Stimulated activated naive B cell treated with anti-CD40 and anti-IgM and Interleukin-4, amounts not matched to agents 10 μg/mL and 1 μg/mL and 100 μg/mL, for 72 hours (primary cell): ENCODE measurements at places on chromosomes 12 and 14.

DNA sequence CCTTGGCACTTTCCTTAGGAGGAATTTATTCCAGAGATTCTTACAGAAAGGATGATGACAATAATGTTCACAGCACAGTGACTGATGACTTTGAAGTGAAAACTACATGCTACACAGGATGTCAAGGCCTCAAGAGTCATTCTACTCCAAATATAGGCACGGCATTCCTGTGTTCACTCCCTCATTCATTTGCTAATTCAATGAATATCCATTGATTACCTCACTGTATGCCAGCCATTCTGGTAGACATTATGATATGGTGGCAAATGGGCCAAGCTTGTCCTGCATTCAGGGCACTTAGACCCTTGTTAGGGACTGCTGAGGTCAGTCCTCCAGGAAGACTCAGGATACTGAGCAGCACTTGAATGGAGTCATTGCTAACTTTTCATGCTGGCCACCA lies 48.0 kb downstream of the FOXN4 start:
- DNase-seq = no peak

- peak; percentile 51 for DNase-seq
Observed at GRCh38 chr14:69675877-69676416, 64.6 kb downstream of the SUSD6 start.

GRCh38 chr12:119634743-119635142 lies 33.2 kb upstream of the PRKAB1 start:
- no peak for DNase-seq

DNA sequence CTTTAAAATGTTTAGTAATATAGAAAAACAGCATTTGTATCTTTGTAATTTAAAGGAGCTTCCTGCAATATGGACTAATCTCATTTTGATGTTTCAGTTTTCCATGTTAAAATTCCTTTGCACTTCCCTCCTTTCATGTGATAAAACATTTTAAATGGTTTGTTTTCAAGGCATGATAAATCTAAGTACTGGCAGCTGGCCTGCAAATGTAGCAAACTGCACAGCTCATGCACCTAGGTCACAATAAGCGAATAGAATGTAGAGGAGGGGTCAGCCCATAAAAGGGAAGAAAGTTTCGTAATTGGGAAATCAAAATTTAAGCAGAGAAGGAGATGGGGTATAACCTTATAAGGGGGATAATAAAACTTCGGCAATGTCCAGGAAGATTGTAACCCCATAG lies 80.0 kb upstream of the KCNH3 start:
- no peak for DNase-seq

DNA sequence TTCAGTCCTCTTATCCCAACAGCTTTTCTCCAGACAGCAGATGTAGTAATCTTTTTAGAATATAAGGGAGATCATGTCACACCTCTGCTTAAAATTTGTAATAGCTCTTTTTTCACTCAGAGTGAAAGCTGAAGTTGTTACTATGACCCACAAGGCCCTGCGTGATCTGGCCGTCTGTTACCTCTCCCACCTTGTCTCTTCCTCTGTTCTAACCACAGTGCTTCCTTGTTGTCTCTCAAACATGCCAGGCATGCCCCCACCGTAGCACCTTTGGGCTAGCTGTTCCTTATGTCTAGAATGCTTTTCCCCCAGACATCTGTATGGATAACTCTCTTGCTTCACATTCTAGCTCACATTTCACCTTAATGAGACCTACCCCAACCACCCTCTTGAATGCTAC lies 6.5 kb downstream of the NECAP1 start:
- DNase-seq = no peak

- DNase-seq = peak; percentile 27
Observed at GRCh38 chr12:14111230-14111865, 129.9 kb upstream of the GRIN2B start.

DNA sequence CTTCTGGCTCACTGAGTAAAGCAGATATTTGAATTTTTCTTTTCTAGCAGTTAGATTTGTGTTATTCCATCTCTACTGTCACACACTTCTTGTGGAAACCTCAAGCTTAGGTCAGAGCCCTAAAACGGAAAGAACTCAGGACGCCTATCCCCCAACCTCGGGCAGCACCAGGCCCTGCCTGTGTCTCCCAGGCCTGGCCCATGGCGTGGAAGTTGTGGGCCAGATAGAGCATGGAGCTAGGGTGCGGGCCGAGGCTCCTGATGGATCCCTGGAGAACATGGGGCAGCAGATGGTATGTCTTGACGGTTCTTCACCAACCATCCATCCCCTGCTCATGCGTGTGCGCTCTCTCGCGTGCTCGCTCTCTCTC lies 20.6 kb downstream of the P2RX4 start:
- no peak for DNase-seq

GRCh38 chr12:28767836-28768348 lies 381.2 kb upstream of the FAR2 start:
- no peak for DNase-seq

GRCh38 chr12:70576341-70577282 lies 60.6 kb downstream of the PTPRB start:
- no peak for DNase-seq

- peak; percentile 73 for DNase-seq
Observed at GRCh38 chr12:94207849-94208621, 59.7 kb downstream of the PLXNC1 start.

- no peak for DNase-seq
Observed at GRCh38 chr12:97482143-97482693, 19.6 kb downstream of the RMST start.

- no peak for DNase-seq
Observed at GRCh38 chr12:92462049-92462448, 240.7 kb upstream of the PLEKHG7 start.

DNA sequence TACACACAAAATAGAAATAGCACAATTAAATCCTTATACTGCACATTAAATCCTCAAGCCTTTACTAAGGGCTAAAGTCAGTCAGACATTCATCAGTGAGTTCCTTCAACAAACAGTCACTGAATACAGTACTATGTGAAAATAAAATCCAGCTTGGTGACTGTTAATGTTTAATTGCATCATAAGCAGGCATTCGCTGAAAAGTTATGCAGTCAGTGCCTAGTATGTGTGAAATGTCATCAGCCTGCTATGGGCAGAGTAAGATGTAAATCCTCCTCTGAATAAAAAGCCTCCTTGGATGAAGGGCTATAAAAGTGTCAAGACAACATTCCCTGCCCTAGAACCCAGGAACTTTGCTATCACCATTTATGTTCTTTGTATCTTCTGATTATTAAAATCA lies 116.4 kb downstream of the PRICKLE1 start:
- DNase-seq = no peak

DNA sequence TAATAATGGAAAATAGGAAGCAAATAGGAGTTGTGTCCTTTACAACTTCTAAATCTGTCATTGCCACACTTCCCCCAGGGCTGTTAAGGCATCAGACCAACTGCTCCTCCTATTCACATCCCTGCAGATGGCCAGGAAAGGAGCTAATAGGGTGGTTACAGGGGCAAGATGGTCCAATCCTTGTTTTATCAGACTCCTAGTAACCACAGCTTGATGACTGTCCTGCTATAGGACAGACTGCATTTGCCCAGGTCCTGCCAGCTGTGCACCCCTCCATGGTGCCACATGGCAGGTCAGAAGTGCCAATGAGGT lies 10.9 kb upstream of the KRT2 start:
- no peak for DNase-seq

- no peak for DNase-seq
Observed at GRCh38 chr14:73105050-73105449, 31.3 kb upstream of the PSEN1 start.

GRCh38 chr12:4589941-4590340 lies 27.9 kb downstream of the DYRK4 start:
- no peak for DNase-seq

DNA sequence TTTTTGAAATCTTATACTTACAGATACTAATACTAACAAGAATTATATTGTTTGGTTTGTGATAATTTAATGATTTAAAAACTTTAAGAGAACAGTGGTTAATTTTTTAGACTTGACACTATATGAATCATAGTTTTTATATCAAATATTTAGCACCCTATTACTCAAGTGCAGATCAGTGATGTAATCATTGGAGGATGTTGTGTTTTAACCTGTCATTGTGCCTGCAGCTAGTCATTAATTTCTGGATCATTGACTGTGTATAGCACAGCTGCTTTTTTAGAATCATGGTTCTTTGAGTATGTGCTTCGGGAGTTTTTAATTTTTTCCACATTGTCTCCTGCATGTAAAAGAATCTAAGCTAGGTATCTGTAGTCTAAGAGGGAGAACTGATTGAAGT lies 17.3 kb downstream of the ARID4A start:
- DNase-seq = no peak

DNA sequence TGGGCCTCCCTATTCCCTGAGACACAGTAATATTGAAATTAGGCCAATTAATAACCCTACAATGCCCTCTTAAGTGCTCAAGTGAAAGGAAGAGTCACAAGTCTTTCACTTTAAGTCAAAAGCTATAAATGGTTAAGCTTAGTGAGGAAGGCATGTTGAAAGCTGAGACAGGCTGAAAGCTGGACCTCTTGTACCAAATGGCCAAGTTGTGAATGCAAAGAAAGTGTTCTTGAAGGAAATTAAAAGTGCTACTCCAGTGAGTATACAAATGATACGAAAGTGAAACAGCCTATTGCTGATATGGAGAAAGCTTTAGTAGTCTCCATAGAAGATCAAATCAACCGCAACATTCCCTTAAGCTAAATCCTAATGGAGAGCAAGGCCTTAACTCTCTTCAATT lies 140.8 kb downstream of the PTCSC3 start:
- no peak for DNase-seq

DNA sequence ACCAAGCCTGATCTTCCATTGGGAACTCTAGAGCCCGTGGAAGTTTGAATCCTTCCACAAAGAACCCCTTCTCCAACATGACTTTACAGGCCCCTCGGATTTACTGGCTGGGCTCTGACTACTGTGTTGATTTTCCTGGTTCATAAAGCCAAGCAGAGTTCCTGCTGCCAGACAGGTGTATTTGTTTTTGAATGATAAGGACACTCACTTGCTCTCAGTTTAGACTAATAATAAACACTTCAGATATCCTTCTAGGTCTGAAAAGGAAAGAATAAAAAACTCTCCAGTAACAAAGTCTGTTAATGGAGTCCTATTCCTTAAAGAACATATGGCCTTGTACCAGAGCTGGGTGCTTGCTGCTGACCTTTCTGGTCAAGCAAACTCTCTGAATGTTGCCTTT lies 31.0 kb downstream of the SIX1 start:
- DNase-seq = no peak

GRCh38 chr14:97218274-97218673 lies 421.1 kb downstream of the VRK1 start:
- DNase-seq = no peak

DNA sequence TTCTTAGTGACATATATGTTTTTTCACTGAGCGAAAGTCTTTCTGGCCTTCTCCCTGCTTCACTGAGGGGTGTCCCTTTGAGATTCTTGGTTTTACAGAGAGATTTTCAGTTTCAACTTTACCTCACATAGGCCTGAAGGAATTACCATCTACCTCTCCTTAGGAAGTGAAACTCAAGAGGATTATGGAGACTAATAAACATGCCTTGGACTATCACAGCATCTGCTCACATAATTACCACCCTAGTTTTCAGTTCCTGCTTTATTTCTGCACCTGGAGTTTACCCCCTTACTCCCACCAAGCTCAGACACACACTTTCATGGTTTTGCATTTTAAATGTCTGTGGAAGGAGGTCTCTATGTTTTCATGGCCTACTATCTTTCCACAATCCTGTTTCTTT lies 118.3 kb upstream of the SCAF11 start:
- peak; percentile 29 for DNase-seq

DNA sequence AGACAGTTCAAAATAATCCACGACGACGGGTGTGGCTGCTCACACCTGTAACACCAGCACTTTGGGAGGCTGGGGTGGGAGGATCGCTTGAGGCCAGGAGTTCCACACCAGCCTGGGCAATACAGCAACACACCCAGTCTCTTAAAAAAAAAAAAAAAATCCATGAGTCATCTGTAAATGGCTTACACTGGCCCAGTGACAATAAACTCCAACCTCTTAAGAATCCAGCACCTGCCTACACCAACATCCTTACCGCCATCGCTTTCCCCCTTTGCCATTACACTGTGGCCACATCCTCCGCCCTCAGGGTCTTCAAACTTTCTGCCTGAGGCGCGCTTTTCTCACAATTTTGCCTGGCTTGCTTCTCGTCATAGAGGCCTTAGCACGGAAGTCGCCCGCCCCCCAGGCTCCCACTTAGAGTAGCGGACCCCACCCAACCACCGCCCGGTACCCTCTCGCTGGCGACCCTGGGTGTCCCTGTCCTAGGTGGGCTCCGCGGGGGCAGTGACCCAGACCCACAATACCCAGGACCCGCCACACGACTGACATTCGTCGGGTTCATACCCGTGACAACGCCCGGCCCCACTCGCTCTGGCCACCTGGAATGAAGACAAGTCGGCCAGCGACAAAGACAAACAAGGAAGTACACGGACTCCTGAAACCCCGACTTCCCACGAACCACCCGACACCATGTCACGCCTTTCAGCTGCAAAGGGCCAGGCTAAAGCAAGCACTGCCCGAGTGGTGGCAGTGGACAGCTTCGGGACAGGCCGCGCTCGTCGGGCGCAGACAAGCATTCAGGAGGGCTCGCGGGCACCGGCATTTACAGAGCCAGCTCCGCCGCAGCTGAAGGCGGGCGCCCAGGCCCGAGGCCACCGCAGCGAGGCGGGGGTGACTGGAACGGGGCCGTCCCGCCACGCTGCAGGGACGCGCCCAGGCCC lies 636 bp downstream of the GOLGA3 start:
- DNase-seq = peak; percentile 43

- DNase-seq = no peak
Observed at GRCh38 chr12:58310809-58311622, 369.6 kb downstream of the ATP23 start.
